Memory B cell (primary cell): ENCODE measurements at places on chromosomes 2 and 18.

DNA sequence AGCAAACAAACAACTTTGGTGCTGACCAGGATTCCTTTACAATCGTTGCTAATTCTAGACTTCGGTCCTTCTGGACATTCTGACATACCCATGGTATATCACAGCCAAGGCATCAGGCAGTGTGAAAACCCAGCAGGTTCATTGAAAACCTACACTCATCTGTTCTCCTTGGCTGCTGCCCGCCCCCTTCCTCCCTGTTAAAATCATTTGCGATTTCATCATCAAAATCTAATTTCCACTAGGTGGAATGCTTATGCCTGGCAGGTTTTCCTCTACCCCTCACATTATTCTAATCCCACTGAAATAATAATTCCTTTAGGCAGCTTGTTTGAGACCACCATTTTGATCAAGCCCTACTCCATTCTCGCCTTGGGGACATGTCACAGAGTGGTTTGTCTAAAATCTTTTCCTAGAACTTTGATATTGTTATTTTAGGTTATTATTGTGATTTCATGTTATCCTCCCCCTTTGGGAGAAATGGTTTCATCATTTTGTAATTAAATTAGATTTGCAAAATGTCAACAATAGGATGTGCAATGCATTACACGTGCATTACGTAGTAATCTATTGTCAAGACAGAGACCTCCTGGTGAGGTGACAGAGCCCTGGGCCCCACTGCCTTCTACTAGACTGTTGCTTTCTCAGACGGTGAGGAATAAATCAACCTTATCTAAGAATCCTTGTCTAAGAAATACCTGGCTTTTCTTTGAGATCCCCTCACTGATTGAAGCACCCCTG, 31.0 kb upstream of the ASPRV1 start:
- DNase-seq = no peak

DNA sequence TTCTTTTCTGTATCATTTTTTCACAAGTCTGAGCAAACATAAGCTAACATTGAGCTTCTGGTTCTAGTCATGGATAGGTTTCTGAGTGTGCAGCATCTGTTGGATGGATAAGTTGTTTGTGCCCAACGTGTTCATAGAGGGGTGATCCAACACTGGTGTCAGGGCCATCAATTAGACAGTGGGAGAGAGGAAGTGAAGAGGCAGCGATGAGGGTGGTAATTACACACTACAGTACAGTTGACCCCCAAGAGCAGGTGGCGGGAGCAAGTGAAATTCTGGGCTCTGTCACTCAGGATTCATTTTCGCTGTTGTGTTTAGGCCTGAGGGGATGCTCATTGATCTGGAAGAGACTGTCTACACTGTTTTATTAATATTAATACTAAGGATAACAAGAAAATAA, 180.0 kb upstream of the CXCR4 start:
- DNase-seq = no peak

GRCh38 chr2:108982259-108982679, 6.8 kb downstream of the EDAR start:
- no peak for DNase-seq

DNA sequence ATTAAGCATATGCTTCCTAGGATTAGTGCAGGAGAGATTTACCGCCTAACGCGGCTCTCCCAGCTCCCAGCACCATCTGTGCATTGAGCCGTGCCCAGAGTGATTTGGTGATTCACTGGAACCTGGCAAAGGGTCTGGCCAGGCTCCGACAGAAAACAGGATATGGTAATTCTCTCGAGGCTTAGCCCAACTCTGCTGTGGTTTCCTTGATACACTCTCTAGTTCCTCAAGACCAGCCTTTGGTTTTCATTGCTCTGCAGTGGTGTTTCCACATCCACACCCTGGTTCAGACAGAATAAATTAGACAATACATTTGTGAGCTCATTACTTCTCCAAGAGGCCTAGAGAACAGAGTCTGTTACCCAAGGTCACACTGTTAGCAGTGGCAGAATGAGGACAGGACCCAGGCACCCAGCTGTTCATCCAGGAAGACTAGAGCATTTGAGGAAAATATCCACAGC, 23.0 kb upstream of the SMAD2 start:
- DNase-seq = peak; percentile 18

DNA sequence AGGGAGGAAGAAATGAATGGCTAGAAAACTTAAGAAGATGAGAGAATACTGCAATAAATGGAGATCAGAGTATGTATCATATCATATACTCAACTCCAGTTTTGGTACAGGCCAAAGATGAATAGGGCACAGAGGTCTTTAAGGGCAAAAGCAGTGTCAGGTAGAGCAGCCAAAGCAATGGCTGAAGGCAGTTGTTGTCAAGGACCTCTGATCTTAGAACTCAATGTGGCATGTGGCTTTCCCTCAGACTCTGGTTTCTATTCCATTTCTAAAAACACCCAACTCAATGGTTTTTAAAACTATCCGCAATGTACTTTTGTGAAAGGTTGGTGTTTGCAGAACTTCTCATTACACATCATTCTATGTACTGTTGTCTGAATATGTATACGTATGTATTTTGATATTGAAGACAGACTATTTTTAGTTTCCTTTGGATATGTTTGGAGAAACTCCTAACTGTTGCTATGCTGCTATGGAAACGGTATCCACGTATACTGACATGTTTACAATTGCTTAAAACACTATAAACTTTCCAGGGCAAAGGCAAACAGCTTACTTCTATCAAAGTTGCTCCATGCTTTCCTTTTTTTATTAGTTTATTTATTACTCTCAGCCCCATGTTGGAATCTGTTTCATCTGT, 58.1 kb upstream of the PELI1 start:
- DNase-seq = no peak

- DNase-seq = no peak
Measured at GRCh38 chr2:208136716-208137094, 7.1 kb upstream of the CRYGC start.

GRCh38 chr18:22670914-22671313, 253.2 kb upstream of the CTAGE1 start:
- no peak for DNase-seq
